T-helper 17 cell (primary cell): ENCODE measurements at places on chromosomes 16 and 17. TPM values are rescaled to one million over a fixed set of nuclear protein-coding genes. Genes with fewer than 3 reads are reported as not detected.

GRCh38 chr16:58114827-58115825, 14.1 kb downstream of the CFAP20 start:
- H3K36me3 ChIP-seq = peaks cover 11% of the 10 kb centered on the region
- H3K4me3 ChIP-seq = no peak overlapping the region
- no peak for DNase-seq
- no peak overlapping the region for H3K27ac ChIP-seq
- peaks cover 21% of the 10 kb centered on the region for H3K4me1 ChIP-seq
- no peaks in the 10 kb centered on the region for H3K27me3 ChIP-seq

DNA sequence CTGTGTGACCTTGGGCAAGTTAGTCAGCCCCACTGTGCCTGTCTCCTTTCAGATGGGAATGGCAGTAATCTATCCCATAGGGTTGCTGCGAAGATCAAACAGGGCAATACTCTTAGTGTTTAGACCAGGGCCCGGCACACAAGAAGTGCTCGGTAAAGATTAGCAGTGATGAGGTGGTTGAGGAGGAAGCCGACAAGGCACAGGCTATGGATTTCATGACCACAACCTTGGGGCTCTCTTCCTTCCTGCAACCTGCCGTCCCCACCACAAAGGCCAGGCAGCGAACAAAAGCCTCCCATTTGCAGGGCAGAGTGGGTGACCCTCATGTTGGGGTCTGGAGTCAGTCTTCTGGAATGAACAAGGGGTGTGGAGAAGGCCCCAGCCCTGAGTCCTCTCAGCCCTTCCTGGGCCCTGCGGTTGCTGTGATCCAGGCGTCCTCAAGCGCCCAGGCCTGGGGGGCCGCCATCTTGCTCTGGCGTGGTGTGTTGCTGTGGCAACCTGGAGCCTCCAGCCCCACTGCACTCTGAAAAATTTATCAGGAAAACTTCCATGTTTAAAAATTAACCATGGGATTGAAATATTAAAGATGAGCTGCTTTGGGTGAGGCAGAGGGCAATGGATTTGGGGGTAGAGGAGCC, 9.8 kb downstream of the ADAM11 start:
- no peak overlapping the region for H3K27ac ChIP-seq
- H3K4me3 ChIP-seq = no peak overlapping the region
- H3K27me3 ChIP-seq = peaks cover 29% of the 10 kb centered on the region
- H3K4me1 ChIP-seq = no peaks in the 10 kb centered on the region

DNA sequence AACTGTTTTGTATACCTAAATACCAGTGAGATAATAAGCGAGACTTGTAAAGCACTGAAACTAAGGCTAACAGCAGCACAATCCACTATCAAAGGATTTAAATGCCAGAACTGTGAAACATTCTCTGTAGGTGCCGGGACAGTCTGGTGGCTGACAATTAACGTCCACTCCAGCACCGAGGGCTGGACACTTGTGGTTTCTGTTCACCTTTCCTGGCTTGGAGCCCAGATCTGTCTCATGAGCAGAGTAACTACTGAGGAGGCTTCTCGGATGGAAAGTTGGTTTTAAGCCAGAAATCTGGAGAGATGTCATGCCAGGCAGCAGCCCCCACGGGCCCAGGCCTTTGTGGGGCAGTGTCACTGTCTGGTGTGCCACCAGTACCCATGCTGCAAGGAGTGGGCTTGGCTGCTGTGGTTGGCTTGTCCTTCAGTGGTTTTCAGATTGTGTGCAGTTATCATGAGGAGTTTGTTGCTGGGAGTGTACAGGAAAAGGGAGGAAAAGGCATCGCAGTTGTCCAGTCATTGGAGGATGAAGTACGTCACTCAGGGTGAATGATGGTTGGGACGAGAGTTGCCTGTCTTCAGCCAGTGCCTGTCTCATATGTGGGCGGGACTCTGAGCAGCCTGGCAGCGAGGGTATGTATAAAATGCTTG, 35.5 kb downstream of the UBN1 start:
- H3K27ac ChIP-seq = peak overlapping the region; percentile 80
- no peak for DNase-seq
- peaks cover 15% of the 10 kb centered on the region for H3K36me3 ChIP-seq
- H3K4me1 ChIP-seq = peaks cover 7% of the 10 kb centered on the region
- H3K4me3 ChIP-seq = no peak overlapping the region

GRCh38 chr16:88527186-88527936, 42.8 kb upstream of the ZC3H18 start:
- H3K4me1 ChIP-seq = peaks cover 2% of the 10 kb centered on the region
- H3K4me3 ChIP-seq = no peak overlapping the region

DNA sequence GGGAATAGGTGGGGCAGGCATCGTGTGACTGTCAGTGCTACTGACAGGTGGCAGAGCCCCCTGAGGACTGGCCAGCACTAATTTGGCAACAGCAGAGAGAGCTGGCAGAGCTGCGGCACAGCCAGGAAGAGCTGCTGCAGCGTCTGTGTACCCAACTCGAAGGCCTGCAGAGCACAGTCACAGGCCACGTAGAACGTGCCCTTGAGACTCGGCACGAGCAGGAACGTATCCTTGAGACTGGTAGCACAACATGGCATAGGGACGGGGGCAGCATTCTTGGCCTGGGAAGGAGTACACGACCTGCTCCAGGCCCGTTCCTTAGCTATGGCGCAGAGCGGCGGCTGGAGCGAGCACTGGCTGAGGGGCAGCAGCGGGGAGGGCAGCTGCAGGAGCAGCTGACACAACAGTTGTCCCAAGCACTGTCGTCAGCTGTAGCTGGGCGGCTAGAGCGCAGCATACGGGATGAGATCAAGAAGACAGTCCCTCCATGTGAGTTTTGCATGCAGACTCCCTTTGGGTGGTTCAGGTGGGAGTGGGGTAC, 3.0 kb upstream of the NRN1L start:
- H3K27ac ChIP-seq = no peak overlapping the region
- no peaks in the 10 kb centered on the region for H3K27me3 ChIP-seq
- H3K4me1 ChIP-seq = peaks cover 4% of the 10 kb centered on the region
- no peak for DNase-seq

GRCh38 chr17:77916264-77916663, 42.2 kb upstream of the TNRC6C start:
- no peak overlapping the region for H3K27ac ChIP-seq
- H3K36me3 ChIP-seq = no peaks in the 10 kb centered on the region
- peaks cover 53% of the 10 kb centered on the region for H3K27me3 ChIP-seq

GRCh38 chr17:59329176-59330052, 2.0 kb upstream of the YPEL2 start:
- H3K36me3 ChIP-seq = no peaks in the 10 kb centered on the region
- peak; percentile 21 for DNase-seq
- H3K27ac ChIP-seq = peak overlapping the region; percentile 93
- H3K4me3 ChIP-seq = peak overlapping the region; percentile 63
- H3K27me3 ChIP-seq = no peaks in the 10 kb centered on the region

GRCh38 chr16:71214746-71215381, 15.7 kb downstream of the HYDIN start:
- H3K4me1 ChIP-seq = peaks cover 4% of the 10 kb centered on the region
- H3K36me3 ChIP-seq = no peaks in the 10 kb centered on the region
- DNase-seq = no peak
- H3K27ac ChIP-seq = no peak overlapping the region
- peaks cover 45% of the 10 kb centered on the region for H3K27me3 ChIP-seq

DNA sequence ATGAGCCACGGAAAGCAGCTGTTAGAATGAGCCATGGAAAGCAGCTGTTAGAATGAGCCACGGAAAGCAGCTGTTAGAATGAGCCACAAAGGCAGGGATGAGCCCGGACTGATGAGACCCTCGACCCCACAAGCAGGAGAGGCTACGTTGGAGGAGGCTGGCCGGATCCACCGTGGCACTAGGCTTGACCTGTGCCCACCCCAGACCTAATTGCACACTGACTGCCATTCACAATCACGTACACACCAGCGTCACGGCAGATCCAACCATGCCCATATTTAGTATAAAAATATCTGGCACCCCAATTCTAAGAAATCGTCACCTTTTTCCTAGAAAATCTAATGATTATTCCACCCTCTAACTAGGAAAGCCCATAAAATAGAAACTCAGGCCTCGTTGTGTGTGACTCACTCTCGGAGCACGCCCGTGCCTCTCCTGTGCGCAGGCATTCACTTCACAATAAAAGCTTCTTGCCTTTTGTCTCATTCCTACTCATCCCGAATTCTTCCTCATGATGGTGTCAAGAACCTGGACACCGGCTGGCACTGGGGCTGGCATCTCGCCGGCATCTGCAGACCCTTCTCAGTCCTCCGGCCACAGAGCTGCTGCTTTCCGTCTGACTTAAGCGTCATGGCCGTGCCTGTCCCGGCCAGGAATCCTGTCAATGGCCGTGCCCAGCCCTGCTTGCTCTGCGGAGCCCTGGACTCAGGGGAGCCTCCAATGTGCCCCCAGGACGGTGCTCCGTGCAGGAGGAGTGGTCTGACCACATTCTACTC, 5.5 kb upstream of the SECTM1 start:
- peak overlapping the region; percentile 28 for H3K4me3 ChIP-seq
- H3K4me1 ChIP-seq = peaks cover 15% of the 10 kb centered on the region
- H3K27ac ChIP-seq = no peak overlapping the region
- no peak for DNase-seq

GRCh38 chr16:82033683-82034300, 1.3 kb upstream of the HSD17B2 start:
- H3K4me3 ChIP-seq = no peak overlapping the region
- no peak overlapping the region for H3K27ac ChIP-seq
- H3K36me3 ChIP-seq = peaks cover 2% of the 10 kb centered on the region
- H3K4me1 ChIP-seq = peaks cover 3% of the 10 kb centered on the region
- H3K27me3 ChIP-seq = peaks cover 57% of the 10 kb centered on the region

The EIF3CL gene
- 23.8 TPM for total RNA-seq

GRCh38 chr17:58680038-58680369, 11.8 kb downstream of the TEX14 start:
- no peak for DNase-seq
- H3K36me3 ChIP-seq = no peaks in the 10 kb centered on the region
- no peak overlapping the region for H3K4me3 ChIP-seq
- H3K4me1 ChIP-seq = peaks cover 5% of the 10 kb centered on the region

- no peak for DNase-seq
- no peaks in the 10 kb centered on the region for H3K36me3 ChIP-seq
- peak overlapping the region; percentile 19 for H3K27ac ChIP-seq
- H3K4me3 ChIP-seq = no peak overlapping the region
- peaks cover 17% of the 10 kb centered on the region for H3K4me1 ChIP-seq
These were observed 15.6 kb downstream of the COL1A1 start for GRCh38 chr17:50185631-50186471.

GRCh38 chr16:50878966-50879615, 137.2 kb downstream of the CYLD start:
- no peak for DNase-seq
- H3K27me3 ChIP-seq = peaks cover 78% of the 10 kb centered on the region
- no peaks in the 10 kb centered on the region for H3K36me3 ChIP-seq
- no peak overlapping the region for H3K27ac ChIP-seq

GRCh38 chr16:51159865-51160264, 8.8 kb upstream of the SALL1 start:
- no peak for DNase-seq
- peaks cover 56% of the 10 kb centered on the region for H3K27me3 ChIP-seq
- no peak overlapping the region for H3K27ac ChIP-seq
- peaks cover 2% of the 10 kb centered on the region for H3K36me3 ChIP-seq

DNA sequence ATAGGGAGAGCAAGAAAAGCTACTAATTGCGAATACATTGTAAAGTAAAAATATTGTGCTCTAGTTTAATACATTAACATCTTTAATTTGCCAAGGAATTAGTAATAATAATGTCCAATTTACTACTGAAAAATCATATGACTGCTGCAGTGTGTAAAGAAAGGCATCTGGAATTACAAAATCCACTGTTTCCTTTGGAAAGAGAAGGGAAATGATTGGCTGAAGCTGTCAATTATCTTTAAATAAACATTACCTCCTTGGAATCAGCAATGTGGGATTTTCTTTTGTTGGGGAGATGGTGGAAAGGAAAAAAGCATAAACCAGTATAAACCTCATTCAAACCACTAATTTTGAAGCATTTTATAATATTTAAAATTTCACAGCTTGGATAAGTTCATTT, 276.0 kb downstream of the MAP2K6 start:
- peaks cover 13% of the 10 kb centered on the region for H3K27me3 ChIP-seq
- H3K4me1 ChIP-seq = no peaks in the 10 kb centered on the region
- H3K27ac ChIP-seq = no peak overlapping the region
- DNase-seq = no peak

DNA sequence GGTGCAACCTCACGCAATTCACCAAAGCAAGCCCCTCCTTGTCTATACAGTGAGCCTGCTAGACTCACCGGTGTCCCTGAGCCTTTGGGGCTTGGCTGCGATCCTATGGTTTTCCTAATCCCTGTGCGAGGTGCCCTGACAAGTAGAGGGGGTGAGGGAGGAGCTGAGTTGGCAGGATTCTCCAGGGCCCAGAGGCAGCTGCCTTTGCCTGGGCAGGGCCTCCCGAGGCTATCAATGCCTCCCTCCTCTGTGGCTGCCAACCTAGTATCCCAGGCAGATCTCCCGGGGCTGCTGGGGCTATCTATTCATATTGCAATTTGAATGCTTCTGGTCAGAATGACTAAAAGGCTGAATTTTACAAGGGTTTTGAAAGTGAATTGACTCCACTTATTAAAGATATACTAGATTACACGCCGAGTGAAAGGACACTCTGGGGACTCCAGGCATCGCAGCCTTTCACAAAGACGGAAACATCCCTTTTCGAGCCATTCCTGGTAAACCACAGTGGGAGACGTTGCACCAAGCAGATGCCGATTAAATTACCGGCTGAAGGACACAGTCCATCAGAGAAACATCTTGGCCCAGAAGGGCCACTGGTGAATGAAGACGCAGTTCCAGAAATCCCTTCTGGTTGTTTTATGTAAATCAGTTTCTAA, 11.3 kb upstream of the PITPNM3 start:
- no peak for DNase-seq

DNA sequence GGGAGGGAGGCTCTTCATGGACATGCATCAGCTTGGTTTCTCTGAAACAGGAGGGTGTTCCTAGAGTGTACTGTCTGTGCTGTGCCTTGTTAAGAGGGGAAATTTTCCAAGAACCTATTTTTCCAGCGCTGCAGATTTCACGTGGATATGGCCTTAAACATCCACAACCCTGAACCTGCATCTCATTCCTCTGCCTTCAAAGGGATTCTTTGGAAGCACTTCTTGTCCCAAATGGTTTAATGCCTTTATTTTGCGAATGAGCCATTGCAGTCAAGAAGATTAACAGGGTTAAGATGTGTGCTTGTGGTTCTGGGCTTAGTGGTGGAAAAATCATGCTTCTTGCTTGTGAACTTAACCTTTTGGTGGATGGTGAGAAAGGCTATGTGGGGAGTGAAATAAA, 161.2 kb downstream of the XYLT1 start:
- no peak overlapping the region for H3K4me3 ChIP-seq
- DNase-seq = no peak
- no peaks in the 10 kb centered on the region for H3K27me3 ChIP-seq
- peaks cover 2% of the 10 kb centered on the region for H3K36me3 ChIP-seq
- peaks cover 21% of the 10 kb centered on the region for H3K4me1 ChIP-seq
- H3K27ac ChIP-seq = no peak overlapping the region
